ENCODE measurements at places on chromosomes 2 and 18.
A peak's percentile ranks its signal among the peaks of the same experiment; 100 is the strongest.

GRCh38 chr2:236307641-236308040, 43.4 kb upstream of the ASB18 start:
- no peak for DNase-seq
- H3K4me3 ChIP-seq: no peak overlapping the region
- no peak overlapping the region for H3K27ac ChIP-seq
- no peaks in the 10 kb centered on the region for H3K36me3 ChIP-seq

- no peaks in the 10 kb centered on the region for H3K4me1 ChIP-seq
- H3K36me3 ChIP-seq: no peaks in the 10 kb centered on the region
- no peak overlapping the region for H3K4me3 ChIP-seq
- no peak for DNase-seq
These were observed 143.5 kb downstream of the TCF4 start for GRCh38 chr18:55444536-55444935.

- no peak overlapping the region for H3K27ac ChIP-seq
- no peaks in the 10 kb centered on the region for H3K27me3 ChIP-seq
- no peaks in the 10 kb centered on the region for H3K4me1 ChIP-seq
- H3K36me3 ChIP-seq: no peaks in the 10 kb centered on the region
These were observed 198.6 kb upstream of the CWC22 start for GRCh38 chr2:180205621-180206235.

GRCh38 chr2:213238753-213239495, 45.3 kb upstream of the SPAG16 start:
- H3K36me3 ChIP-seq: no peaks in the 10 kb centered on the region
- H3K27ac ChIP-seq: peak overlapping the region; percentile 92
- DNase-seq: no peak
- peaks cover 25% of the 10 kb centered on the region for H3K4me1 ChIP-seq
- no peak overlapping the region for H3K4me3 ChIP-seq

DNA sequence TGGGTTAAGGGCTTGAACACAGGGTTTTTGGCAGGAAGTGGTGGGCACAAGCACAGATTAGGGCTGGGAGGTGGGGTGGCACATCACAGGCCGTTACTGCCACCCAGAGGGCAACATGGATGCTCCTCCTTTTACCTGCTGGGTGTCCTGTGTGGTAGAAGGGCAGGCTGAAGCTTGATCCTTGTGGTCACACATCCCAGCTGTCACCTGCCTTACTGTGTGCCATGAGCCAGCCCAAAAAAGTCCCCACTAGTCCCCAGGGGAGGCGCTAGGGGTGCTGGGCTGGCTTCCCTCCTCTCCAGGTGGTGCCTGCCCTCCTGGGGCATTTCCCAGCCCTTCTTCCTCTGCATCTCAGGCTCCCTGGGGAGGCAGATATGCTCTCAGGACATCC, 50.5 kb upstream of the ALPP start:
- no peaks in the 10 kb centered on the region for H3K4me1 ChIP-seq
- DNase-seq: peak; percentile 45
- no peak overlapping the region for H3K27ac ChIP-seq
- no peak overlapping the region for H3K4me3 ChIP-seq

DNA sequence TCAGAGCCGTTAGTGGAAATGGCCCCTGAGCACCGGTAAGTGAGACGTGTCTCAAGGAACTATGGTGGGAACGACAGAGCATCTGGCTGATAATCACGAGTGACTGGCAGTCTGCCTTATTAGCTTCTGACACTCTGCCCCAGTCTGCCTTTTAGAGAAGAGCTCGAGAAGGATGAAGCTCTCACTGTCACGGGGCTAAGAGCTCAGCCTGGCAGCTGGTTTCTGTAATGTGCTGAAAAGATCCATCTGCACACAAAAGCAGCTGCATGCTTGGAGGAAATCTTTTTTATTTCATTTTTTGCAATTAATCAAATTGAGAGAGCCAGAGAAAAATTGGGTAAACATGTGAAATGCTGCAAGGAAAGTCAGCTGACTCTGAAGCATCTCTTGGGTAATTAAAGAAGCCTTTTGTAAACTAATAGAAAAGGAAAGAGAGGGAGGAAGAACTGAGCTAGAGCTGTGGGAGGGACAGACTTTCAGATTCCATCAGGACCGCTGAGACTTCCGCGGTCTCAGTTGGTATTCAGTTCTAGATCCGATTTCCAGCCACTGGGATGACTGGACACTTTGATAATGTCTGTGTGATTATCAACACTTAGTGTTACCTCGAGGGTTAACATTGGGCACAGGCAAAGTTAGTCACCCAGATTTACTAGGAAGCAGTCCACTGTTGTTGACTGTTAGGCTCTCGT, 24.4 kb downstream of the MBP start:
- H3K36me3 ChIP-seq: peaks cover 28% of the 10 kb centered on the region
- H3K27ac ChIP-seq: no peak overlapping the region
- no peaks in the 10 kb centered on the region for H3K27me3 ChIP-seq
- H3K4me3 ChIP-seq: no peak overlapping the region
- H3K4me1 ChIP-seq: peaks cover 22% of the 10 kb centered on the region

- H3K4me3 ChIP-seq: no peak overlapping the region
- no peaks in the 10 kb centered on the region for H3K36me3 ChIP-seq
- H3K27me3 ChIP-seq: no peaks in the 10 kb centered on the region
These were observed 39.6 kb downstream of the EMX1 start for GRCh38 chr2:72956936-72957335.

- H3K4me3 ChIP-seq: no peak overlapping the region
- H3K27ac ChIP-seq: peak overlapping the region; percentile 97
- peaks cover 32% of the 10 kb centered on the region for H3K4me1 ChIP-seq
- no peak for DNase-seq
- peaks cover 95% of the 10 kb centered on the region for H3K36me3 ChIP-seq
These were observed 120.8 kb downstream of the CRIM1 start for GRCh38 chr2:36476411-36476810.

- no peaks in the 10 kb centered on the region for H3K36me3 ChIP-seq
- H3K4me1 ChIP-seq: peaks cover 18% of the 10 kb centered on the region
- no peak for DNase-seq
- H3K27me3 ChIP-seq: no peaks in the 10 kb centered on the region
These were observed 31.6 kb downstream of the KCNK3 start for GRCh38 chr2:26723991-26724750.

DNA sequence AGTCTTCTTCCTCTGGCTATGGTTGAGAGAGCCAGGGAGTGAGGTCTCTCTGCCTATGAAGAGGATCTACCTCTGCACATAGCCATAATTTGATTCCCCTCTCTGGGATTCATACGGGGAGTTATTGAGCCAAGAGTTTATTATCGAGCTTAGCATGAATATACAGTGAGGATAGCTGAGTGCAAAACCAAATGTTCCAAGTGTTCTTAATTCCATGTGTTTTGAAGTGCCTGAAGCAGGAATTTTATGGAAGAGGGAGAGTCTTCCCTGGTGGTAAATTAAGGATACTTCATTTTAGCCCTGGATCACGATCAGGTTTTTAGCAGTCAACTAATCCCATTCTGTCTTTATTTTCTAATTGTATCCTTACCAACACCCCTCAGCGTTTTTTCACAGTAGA, 270.6 kb downstream of the C1D start:
- no peak overlapping the region for H3K27ac ChIP-seq
- no peak for DNase-seq
- no peak overlapping the region for H3K4me3 ChIP-seq
- no peaks in the 10 kb centered on the region for H3K4me1 ChIP-seq
- H3K27me3 ChIP-seq: no peaks in the 10 kb centered on the region

GRCh38 chr2:232504438-232504837, 15.8 kb upstream of the PRSS56 start:
- no peak overlapping the region for H3K27ac ChIP-seq
- H3K4me3 ChIP-seq: no peak overlapping the region
- no peaks in the 10 kb centered on the region for H3K4me1 ChIP-seq
- DNase-seq: no peak

DNA sequence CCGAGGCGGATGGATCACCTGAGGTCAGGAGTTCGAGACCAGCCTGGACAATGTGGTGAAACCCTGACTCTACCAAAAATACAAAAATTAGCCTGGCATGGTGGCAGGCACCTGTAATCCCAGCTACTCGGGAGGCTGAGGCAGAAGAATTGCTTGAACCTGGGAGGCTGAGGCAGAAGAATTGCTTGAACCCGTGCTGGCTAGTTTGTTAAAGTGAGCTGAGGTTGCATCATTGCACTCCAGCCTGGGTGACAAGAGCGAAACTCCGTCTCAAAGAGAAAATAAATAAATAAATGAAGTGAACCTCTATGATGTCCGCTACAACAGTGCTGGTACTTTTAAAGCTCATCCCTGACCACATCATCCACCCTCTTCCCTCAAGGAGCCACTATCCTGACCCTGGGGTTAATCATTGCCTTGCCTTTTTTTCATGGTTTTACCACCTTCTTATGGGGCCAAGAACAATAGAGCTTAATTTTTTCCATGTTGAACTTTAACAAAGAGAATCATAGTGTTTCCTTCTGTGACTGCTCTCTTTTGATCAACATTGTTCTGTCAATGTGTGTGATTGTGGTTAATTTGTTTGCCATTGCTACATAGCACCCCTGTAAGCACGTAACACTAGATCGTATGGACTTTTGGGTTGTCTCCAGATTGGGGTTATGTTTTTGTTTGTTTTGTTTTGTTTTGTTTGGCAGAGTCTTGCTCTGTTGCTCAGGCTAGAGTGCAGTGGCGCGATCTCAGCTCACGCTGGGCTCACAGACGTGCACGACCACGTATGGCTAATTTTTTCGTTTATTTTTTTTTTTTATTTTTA, 17.1 kb upstream of the ATRAID start:
- H3K4me1 ChIP-seq: no peaks in the 10 kb centered on the region
- no peak overlapping the region for H3K4me3 ChIP-seq
- no peaks in the 10 kb centered on the region for H3K27me3 ChIP-seq
- H3K36me3 ChIP-seq: no peaks in the 10 kb centered on the region

DNA sequence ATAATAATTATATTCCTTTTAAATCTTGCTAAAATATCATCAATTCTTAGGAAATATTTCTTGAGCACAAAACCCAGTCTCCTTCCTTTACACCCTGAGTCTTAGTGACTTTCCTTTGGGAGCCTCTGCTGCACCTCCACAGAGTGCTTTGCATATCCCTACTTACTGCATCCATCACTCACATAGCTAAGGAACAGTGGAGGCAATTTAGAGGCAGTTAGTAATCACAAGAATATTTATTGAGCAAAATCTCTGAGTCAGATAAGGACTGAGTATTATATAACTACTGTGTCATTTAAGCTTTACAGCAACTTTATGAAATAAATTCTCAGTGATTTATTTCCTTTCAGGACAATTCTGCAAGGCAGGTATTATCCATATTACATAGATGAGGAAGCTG, 327.7 kb downstream of the TMX3 start:
- H3K27ac ChIP-seq: no peak overlapping the region
- H3K4me3 ChIP-seq: no peak overlapping the region
- no peaks in the 10 kb centered on the region for H3K27me3 ChIP-seq

DNA sequence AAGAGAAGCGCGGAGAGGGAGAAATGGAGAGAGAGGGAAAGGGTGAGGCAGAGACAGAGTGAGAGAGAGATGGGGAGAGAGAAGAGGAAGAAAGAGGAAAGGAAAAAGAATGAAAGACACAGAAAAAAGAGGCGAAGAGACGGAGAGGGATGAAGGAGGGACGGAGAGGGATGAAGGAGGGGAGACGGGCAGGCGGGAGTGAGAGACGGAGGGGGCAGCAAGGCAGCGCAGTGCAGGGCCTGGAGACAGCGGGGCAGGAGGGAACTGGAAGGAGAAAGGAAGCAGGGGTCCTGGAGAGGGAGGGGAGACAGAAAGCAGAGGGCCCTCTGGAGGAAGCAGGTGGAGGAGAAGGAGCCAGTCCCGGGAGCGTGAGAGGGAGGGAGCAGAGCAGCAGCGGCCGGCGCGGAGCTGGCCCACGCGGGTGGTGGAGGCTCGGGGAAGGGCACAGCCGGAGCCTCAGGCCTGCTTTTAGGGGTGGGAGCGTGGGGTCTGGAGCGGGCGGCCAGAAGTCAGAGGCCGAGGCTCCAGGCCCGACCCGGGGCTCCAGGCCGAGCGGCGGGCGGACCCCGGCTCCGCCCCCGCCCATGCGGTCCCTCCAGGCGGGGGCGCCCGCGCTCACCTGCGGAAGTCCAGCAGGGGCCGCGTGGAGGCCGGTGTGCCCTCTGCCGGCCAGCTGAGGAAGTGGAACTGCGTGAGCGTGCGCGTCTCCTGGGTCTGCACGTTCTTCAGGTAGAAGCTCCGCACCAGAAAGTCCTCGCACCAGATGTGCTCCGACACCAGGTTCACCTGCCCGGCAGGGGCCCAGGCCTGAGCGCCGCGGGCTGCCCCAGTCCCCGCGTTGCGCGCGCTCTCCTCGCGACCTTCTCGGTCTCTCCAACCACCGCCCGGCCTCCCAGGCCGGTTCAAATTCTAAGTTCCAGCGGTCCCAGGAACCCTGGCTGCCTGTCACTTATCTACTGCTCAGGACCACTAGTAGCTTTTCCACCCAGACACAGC, 14.5 kb downstream of the PTPRN start:
- no peaks in the 10 kb centered on the region for H3K27me3 ChIP-seq
- H3K27ac ChIP-seq: peak overlapping the region; percentile 18
- H3K36me3 ChIP-seq: no peaks in the 10 kb centered on the region
- H3K4me3 ChIP-seq: peak overlapping the region; percentile 20
- peak; percentile 73 for DNase-seq
- H3K4me1 ChIP-seq: peaks cover 8% of the 10 kb centered on the region

DNA sequence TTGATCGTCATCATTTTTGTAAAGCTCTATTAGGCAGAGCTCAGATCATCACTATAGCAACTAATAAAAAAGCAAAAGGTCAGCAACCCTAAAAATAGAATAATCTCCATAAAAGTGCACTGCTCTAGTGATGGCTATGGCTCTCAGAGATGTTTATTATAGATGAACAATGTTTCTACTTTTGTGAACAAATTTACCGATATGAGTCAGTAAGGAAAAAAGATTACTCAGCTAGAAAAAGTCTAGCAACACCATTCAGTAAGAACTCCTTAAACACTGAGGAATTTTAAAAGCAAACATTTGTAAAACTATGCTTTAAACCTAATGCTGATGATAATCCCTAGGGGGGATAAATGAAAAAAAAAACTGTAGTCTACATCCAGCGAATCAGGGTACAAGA, 69.6 kb downstream of the ACVR1C start:
- no peaks in the 10 kb centered on the region for H3K36me3 ChIP-seq
- no peaks in the 10 kb centered on the region for H3K4me1 ChIP-seq
- DNase-seq: no peak
- H3K4me3 ChIP-seq: no peak overlapping the region
- H3K27me3 ChIP-seq: no peaks in the 10 kb centered on the region

DNA sequence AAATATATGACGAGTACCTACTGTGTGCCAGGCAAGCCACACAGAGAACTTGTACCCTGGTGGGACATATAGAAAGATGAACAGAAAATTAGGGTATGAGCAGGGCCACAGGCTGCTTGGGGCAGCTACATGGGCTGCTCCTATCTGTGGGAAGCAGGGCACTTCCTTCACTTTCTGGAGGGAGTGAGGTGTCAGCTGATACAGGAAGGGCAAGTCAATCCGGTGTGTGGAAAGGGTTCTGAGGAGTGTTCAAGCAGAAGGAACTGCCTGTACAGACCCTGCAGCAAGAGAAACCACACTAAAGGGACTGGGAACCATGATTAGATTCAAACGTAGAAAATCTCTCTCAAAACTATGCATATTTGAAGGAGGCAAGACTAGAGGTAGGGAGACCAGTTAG, 58.6 kb upstream of the BCL11A start:
- no peaks in the 10 kb centered on the region for H3K4me1 ChIP-seq
- peaks cover 4% of the 10 kb centered on the region for H3K27me3 ChIP-seq
